ENCODE measurements at places on chromosomes 6 and 20. TPM values are rescaled to one million over a fixed set of nuclear protein-coding genes. Genes with fewer than 3 reads are reported as not detected.

SOBP gene
- total RNA-seq = 1.1 TPM

ENPP3 gene
- total RNA-seq = 0.07 TPM

TNFRSF21 gene
- 1.1 TPM for total RNA-seq

VSTM2L gene
- not detected for total RNA-seq

LSM2 gene
- total RNA-seq = 61.8 TPM

BNIP5 gene
- total RNA-seq = 0.10 TPM

EPPIN gene
- total RNA-seq = not detected

SRMS gene
- total RNA-seq = not detected

GRCh38 chr6:104682722-104683643, 176.7 kb downstream of the HACE1 start:
- H3K4me3 ChIP-seq = no peak overlapping the region
- peaks cover 1% of the 10 kb centered on the region for H3K27me3 ChIP-seq
- H3K36me3 ChIP-seq = no peaks in the 10 kb centered on the region
- no peaks in the 10 kb centered on the region for H3K4me1 ChIP-seq
- no peak overlapping the region for H3K27ac ChIP-seq

GRCh38 chr6:158095671-158096070, 72.4 kb downstream of the SERAC1 start:
- no peaks in the 10 kb centered on the region for H3K27me3 ChIP-seq
- H3K27ac ChIP-seq = no peak overlapping the region
- H3K36me3 ChIP-seq = peaks cover 58% of the 10 kb centered on the region
- H3K4me1 ChIP-seq = no peaks in the 10 kb centered on the region
- DNase-seq = no peak

DNA sequence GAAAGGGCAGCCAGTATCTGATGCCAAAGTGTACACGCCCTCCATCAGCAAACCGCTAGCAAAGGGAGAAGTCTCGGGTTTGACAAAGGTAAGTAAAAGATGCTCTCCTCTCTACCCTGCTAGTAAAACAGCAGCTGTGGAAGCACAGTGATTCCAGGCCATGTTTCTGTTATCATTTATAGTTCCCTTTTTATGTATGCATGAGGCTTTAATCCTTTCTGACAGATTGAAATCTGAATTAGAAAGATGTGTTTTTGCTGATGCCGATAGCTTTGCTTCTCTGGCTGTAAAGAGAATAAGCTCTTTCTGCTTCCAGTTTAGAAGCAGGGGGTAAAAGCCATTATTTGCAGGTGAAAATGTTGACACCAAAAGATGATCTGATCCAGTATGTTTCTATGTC, 392.4 kb upstream of the SOX4 start:
- no peak for DNase-seq
- H3K27ac ChIP-seq = no peak overlapping the region
- peaks cover 46% of the 10 kb centered on the region for H3K36me3 ChIP-seq

DNA sequence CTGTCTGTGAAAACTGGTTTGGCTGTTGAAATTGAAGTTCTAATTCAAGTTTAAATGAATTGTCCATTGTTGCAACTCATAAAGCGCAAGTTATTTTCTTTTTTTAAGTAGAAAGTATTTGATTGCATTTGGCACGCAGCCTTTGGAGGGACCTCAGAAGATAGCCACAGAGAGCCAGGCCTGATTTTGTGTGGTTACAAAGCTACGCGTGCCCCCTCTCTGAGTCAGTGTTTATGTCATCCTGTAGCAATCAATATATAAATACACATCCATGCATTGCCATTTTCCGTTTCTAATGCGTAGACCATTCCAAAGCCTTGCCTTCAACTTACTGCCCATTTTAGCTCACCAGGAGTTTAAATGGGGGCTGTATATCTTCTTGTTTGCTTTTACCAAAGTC, 173.2 kb downstream of the TMEM242 start:
- H3K4me3 ChIP-seq = no peak overlapping the region
- peaks cover 82% of the 10 kb centered on the region for H3K36me3 ChIP-seq
- no peak for DNase-seq
- no peaks in the 10 kb centered on the region for H3K4me1 ChIP-seq
- H3K27me3 ChIP-seq = no peaks in the 10 kb centered on the region

GRCh38 chr6:119096721-119097565, 18.5 kb upstream of the FAM184A start:
- DNase-seq = no peak
- H3K4me1 ChIP-seq = peaks cover 13% of the 10 kb centered on the region

GRCh38 chr6:15081447-15081846, 164.4 kb upstream of the JARID2 start:
- DNase-seq = no peak
- H3K27ac ChIP-seq = no peak overlapping the region
- H3K4me3 ChIP-seq = no peak overlapping the region
- H3K27me3 ChIP-seq = peaks cover 2% of the 10 kb centered on the region
- no peaks in the 10 kb centered on the region for H3K36me3 ChIP-seq

GRCh38 chr20:25128649-25129048, 46.7 kb upstream of the VSX1 start:
- H3K4me3 ChIP-seq = no peak overlapping the region
- H3K4me1 ChIP-seq = no peaks in the 10 kb centered on the region
- peaks cover 15% of the 10 kb centered on the region for H3K27me3 ChIP-seq
- no peaks in the 10 kb centered on the region for H3K36me3 ChIP-seq
- DNase-seq = no peak

- H3K36me3 ChIP-seq = peaks cover 35% of the 10 kb centered on the region
- H3K27ac ChIP-seq = no peak overlapping the region
- H3K4me3 ChIP-seq = no peak overlapping the region
These were observed 122.3 kb upstream of the TMEM181 start for GRCh38 chr6:158437571-158437970.

DNA sequence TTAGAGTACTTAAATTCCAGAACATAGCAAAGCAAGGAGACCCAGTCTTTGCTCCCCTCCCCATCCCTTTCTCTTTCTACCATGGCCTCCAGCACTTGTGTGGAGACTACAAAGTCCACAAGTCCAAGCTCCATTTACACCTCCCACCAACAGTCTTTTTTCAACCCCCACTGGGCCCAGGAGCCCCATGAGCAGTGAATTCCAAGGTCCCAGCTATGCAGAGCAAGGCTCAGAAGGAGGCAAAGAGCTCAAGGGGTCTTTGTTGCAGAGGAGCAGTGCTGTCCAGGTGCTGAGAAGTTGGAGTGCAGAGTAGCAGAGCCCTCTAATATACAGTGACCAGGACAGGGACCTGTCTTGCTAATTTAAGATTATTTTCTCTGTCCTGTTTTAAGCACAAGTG, 9.0 kb downstream of the PAK5 start:
- no peak overlapping the region for H3K4me3 ChIP-seq
- H3K27me3 ChIP-seq = no peaks in the 10 kb centered on the region
- H3K27ac ChIP-seq = no peak overlapping the region
- H3K36me3 ChIP-seq = no peaks in the 10 kb centered on the region
- no peak for DNase-seq
- no peaks in the 10 kb centered on the region for H3K4me1 ChIP-seq

DNA sequence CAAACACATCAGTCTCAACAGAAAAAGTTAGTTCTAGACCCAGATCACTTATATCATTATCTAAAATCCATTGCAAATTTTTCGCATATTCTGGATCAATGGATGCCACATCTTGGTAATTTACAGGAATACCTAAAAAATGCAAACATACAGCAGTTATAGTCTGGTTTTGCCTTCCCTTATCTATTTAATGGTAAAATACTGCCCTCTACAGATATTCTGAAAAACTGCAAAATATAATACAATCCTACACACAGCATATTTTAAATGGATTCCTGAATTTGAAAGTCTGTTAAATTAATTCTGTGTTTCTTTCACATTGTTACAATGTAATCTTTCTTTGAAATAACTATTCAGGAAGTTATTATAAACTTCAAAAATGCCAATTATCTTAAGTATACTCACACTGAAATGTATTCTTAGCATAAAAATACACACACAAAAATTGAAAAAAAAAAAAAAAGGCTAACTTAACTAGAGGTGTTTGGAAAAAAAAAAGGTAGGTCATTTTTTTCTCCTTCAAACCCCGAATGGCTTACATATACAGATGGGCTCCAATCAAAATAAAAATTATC, 88.4 kb downstream of the HACE1 start:
- no peak for DNase-seq
- H3K4me3 ChIP-seq = no peak overlapping the region
- peaks cover 15% of the 10 kb centered on the region for H3K36me3 ChIP-seq
- H3K27ac ChIP-seq = no peak overlapping the region
- H3K4me1 ChIP-seq = no peaks in the 10 kb centered on the region
- no peaks in the 10 kb centered on the region for H3K27me3 ChIP-seq

DNA sequence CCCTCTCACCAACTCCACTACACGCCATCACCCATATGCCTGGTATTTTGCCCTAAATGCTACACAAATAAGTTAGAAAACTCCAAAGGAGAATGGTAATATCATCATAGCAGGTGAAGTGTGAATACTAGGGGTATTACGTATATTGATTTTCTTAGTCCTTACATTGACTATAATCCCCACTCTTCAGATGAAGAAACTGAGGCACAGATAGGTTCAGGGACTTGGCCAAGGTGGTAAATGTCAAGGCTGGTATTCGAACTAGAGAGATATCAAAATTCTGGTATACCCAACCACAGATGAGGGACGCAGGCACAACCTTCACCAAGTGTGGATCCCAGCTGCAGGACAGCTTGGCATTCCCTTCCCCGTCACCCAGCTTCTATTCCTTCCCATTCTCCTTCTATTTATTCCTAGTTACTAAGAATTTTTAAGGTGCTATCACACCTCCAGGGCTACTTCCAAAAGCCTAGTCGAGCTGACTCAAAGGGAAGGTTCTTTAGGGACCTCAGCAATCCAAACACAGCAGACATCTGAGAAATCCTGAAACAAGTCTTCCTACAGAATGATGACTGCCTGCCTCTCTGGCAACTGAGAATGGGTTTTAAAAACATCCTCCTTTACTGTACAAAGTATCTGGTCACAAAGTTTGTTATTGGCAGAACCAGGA, 32.6 kb downstream of the ATXN1 start:
- H3K4me3 ChIP-seq = no peak overlapping the region
- H3K27me3 ChIP-seq = no peaks in the 10 kb centered on the region
- H3K4me1 ChIP-seq = peaks cover 23% of the 10 kb centered on the region
- no peak overlapping the region for H3K27ac ChIP-seq
- DNase-seq = no peak
- no peaks in the 10 kb centered on the region for H3K36me3 ChIP-seq

DNA sequence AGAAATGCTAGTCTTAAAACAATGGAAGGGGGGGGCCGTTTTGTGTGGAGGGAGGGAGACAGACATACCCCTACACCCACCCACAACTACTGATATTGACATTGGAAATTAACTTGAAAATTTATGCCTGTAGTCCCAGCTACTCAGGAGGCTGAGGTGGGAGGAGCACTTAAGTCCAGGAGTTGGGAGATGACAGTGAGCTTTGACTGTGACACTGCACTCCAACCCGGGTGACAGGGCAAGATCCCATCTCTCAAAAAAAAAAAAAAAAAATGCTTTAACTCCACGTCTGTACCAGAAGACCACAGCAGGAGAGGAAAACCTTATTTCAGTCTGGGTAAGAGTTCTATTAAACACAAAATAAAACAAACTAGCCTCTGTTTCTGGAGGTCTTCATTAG, 2.2 kb downstream of the TBC1D20 start:
- peaks cover 9% of the 10 kb centered on the region for H3K36me3 ChIP-seq
- no peak for DNase-seq
- H3K27ac ChIP-seq = no peak overlapping the region
- H3K4me1 ChIP-seq = peaks cover 26% of the 10 kb centered on the region

DNA sequence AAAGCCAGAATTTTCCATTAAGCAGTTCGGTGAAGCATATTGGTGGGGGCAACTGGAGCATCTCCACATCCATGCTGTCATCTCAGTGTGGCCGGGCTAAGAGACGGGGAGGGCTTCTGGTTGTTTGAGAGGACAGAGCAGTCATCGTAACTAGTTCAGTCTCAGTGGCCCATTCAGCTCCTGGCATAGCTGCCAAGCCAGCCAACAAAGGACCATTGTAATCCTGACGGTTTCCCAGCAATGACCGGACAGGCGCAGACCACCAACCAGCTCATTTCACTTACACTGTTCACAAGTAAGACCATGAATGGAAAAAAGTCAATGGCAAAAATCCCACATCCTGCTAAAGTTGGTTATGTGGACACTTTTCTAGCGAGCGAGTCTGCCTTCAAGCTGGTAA, 14.9 kb upstream of the HDDC2 start:
- no peak overlapping the region for H3K4me3 ChIP-seq
- no peaks in the 10 kb centered on the region for H3K4me1 ChIP-seq
- no peak for DNase-seq

DNA sequence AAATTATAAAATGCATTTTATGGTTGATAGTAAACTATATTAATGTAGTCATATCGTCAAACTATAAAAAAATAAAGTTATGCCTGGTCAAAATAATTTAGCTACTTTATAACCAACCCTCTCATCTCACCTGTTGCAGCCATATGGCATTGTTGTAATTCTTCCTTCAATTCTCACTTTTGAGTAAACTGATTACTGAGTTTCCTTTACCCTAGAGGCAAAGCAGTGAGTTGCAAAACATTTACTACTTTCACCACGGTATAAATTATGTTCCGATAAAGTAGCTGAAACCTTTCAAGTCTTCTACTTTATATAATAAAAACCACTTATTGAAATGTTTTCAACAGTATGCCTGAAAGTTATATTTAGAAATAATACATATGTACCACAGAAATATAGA, 113.8 kb downstream of the AHI1 start:
- H3K4me1 ChIP-seq = no peaks in the 10 kb centered on the region
- H3K4me3 ChIP-seq = no peak overlapping the region
- H3K36me3 ChIP-seq = no peaks in the 10 kb centered on the region
- no peak overlapping the region for H3K27ac ChIP-seq

DNA sequence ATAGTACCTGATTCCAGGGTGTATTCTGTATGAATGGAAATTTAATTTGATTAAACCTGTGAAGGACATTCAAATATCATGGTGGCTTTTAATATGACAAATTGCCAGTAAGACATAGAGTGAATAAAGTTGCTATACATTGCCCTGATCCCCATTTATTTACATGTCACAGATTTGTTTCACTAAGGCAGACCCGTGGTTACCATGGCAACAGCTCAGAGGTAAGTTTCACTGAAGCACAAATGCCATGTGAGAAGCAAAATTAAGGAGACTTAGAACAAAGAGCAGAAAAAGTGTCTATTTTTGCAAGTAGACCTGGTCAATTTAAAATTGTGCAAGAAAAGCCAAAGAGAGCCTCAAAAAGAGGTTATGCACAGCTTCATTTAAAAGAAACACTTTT, 63.7 kb downstream of the PXDC1 start:
- no peak for DNase-seq
- no peaks in the 10 kb centered on the region for H3K4me1 ChIP-seq
- H3K36me3 ChIP-seq = no peaks in the 10 kb centered on the region
- H3K4me3 ChIP-seq = no peak overlapping the region

- DNase-seq = no peak
- no peaks in the 10 kb centered on the region for H3K4me1 ChIP-seq
- H3K27me3 ChIP-seq = peaks cover 4% of the 10 kb centered on the region
- H3K27ac ChIP-seq = no peak overlapping the region
- no peak overlapping the region for H3K4me3 ChIP-seq
These were observed 21.3 kb upstream of the BEND6 start for GRCh38 chr6:56933650-56934049.

GRCh38 chr6:103122766-103123601, 1729.5 kb downstream of the GRIK2 start:
- H3K4me1 ChIP-seq = no peaks in the 10 kb centered on the region
- no peak overlapping the region for H3K27ac ChIP-seq
- H3K4me3 ChIP-seq = no peak overlapping the region
- H3K36me3 ChIP-seq = no peaks in the 10 kb centered on the region

GRCh38 chr6:136599329-136600011, 49.2 kb upstream of the MAP7 start:
- H3K4me3 ChIP-seq = no peak overlapping the region
- no peaks in the 10 kb centered on the region for H3K27me3 ChIP-seq
- no peak for DNase-seq
- no peak overlapping the region for H3K27ac ChIP-seq
- H3K36me3 ChIP-seq = peaks cover 74% of the 10 kb centered on the region

Measured in activated B cell treated with CpG ODN at 0.5 μM for 24 hours (primary cell).